Right renal cortex interstitium (tissue), 3 donors: ENCODE measurements at places on chromosomes 4 and X.

GRCh38 chr4:112214390-112215264, 17.0 kb upstream of the AP1AR start:
- no peak for DNase-seq

DNA sequence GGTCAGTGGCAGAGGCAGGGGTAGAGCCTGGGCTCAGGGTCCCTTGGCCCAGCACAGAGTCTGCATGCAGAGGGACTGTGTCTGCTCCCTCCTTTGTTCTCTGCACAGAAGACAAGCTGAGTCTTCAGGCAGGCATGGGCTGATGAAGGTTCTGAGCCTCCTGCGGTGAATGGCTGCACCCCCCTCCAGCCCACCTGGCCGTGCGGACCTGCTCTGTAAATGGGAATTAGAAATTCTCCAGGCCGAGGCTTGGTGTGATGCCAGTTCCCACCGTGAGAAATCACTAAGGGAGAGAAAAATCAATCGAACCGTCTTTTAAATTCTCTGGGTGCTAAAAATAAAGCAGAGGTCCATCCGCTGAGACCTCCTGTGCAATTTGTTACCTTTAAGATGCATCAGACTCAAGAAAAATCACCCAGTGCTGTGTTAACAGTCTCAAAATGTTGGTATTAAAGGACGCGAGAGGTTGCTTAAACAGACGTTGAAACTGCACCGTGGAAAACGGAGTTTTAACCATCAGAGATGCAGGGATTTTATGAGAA, 96.0 kb downstream of the WFS1 start:
- DNase-seq = no peak

DNA sequence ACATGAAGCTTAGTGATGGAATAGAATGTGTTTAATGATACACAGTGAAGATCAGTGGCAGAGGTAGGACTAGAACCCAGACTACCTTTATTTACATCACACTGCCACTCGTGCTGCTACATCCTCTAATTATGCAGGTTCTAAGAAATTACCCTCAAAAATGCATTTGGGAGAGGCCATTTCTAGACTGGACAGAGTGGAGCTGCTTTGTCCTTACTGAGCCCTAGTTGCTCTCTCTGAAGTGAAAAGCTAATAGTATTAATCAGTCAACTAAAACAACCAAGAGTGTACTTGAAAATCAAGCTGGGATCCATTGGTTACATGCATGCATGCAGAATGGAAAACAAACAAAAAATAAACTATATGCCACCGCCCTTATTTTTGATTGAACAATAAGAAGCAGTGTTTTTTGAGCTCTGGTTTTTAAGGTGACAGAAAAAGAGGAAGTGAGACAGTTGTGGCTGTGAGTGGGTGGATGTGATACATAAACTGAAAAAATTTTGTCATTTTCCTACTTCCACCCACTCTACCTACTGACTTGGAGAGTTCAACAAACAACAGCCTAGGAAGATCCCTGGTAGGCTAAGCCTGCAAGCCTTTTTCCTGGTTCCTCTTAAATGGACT, 6.8 kb upstream of the VSIG4 start:
- no peak for DNase-seq

DNA sequence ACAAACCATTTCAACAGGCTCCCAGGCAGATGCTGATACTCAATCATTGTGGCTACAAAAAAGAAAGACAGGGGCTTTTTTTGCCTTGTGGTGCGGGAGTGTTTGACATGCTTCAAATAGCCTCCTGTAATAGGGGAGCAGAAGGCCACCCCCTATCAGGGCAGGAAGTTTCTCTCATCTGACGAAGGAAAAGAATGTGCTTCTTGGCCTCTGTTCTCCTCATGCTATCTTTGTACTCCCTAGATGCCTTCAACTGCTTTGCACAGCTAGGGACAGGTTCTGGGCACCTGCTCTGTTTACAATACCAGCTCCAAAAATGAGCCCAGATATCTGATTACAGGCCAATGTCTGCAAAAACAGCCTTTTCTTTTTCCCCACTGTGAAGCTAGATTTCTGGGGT, 391.1 kb downstream of the STIM2 start:
- no peak for DNase-seq

GRCh38 chr4:86816501-86817273, 32.5 kb downstream of the SLC10A6 start:
- DNase-seq = no peak
